Anterior cingulate cortex (tissue), 58 donors: ENCODE measurements at places on chromosomes 1 and 21.

DNA sequence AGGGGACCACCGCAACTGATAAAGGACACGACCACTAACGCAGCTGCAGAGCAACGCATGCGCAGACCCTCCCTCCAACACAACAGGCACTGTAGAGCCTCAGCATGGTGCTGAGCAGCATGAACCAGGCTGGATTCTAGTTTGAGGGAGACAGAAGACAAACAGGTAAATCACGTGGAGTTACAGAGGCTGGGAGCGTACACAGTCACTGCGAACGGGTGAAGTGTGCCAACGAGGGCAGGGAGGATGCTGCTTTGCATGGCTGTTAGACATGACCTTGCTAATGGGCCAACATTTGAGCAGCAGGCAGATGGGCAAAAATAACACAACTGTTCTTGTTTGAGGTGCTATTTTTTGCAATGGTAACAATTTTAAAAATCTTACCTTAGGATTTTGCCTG lies 55.2 kb upstream of the NADK start:
- DNase-seq: no peak

- no peak for DNase-seq
These were observed 95.3 kb downstream of the CASZ1 start for GRCh38 chr1:10701145-10701544.

GRCh38 chr1:63913533-63913932 lies 139.7 kb downstream of the ROR1 start:
- no peak for DNase-seq

DNA sequence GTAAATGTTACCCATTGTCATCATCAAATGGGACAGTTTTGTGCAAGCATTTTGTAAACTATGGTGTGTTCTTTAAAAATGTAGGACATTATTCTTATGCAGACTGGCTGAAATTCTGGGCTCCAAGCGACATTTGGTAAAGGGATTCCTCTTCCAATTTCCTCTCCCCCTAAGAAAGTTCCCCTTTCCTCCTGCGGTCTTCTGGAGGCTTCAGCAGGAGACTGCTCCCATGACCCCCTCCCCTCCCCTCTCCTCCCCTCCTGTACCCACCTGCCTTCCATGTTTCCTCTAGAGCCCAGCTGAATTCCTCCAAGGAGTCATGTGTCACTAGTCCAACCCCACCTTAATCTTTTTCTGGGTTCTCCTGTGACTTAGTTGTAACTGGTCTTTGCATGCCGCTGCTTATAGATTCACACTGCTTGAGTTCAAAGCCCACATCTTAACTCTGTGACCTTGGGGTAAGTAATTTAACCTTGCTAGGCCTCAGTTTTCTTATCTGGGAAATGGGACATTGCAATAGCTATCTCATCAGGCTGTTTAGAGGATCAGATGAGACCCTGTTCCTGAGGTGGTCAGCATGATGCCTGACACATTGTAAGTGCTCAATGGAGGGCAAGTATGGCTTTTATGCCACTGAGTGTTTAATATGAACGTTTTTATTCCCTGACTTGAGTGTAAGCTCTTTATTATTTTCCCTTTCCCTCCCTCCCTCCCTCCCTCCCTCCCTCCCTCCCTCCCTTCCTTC lies 69.9 kb upstream of the WDR26 start:
- DNase-seq: no peak

GRCh38 chr1:47399846-47400155 lies 16.3 kb upstream of the FOXE3 start:
- no peak for DNase-seq
